ENCODE measurements at places on chromosomes 6 and 20.

DNA sequence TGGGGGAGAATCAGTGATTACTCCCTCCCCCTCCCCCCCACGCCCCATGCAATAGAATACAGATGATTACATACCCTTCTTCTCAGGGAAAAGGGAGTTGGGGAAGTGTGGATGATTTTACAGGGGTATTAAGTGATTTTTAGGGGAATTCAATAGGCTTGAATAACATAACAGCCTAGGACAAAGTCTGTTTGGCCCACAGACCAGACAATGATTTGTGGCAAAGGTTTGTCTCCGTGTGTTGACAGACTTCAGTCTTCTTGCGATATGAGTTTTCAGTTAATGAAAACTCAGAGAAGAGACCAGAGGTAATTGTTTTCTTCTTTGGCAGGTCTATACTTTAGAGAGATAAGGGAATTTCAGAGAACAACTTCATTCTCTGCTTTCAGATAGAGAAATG lies 95.3 kb downstream of the OR2B2 start:
- no peak for DNase-seq

- DNase-seq: no peak
Measured at GRCh38 chr20:1831606-1832005, 63.6 kb upstream of the SIRPA start.

GRCh38 chr6:126643352-126643751 lies 303.4 kb downstream of the CENPW start:
- no peak for DNase-seq

GRCh38 chr20:50675671-50676376 lies 15.5 kb downstream of the RIPOR3 start:
- DNase-seq: no peak

DNA sequence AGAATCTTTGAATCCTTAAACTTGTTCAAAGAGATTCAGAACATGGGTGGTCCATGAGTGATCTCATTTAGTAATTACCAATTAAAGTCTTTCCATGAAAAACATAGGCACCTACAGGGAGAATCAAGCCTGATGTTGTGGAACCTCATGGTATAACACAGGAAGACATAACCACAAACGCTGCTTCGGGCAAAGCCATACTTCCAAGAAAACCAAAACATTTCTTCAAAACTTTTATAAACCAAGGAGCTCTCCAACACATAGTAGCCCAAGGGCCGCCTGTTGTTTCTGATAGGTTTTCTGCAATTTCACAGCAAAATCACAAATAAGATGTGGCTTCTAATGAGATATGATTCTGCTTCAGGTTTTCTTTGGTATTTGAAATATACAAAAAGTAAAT lies 2.5 kb downstream of the CHD6 start:
- no peak for DNase-seq

DNA sequence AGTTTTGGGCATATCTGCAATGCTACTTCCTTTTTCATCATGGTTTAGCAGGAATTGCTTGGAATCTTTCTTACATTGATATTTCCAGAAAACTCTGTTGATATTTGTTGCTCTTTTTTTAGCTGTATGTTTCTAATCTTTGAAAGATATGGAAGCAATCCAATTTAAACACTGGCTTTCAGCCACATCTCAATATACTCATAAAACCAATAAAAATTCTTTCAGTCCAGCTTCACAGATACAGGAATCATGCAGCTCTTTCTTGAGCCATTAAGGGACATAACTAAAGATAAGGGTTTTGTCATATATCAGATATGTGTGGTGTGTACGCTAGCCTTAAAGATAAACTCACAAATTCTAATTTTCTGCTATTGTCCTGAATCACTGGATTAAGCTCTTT lies 47.4 kb downstream of the PKIB start:
- DNase-seq: no peak

- no peak for DNase-seq
Measured at GRCh38 chr20:64234291-64234791, 21.2 kb upstream of the PCMTD2 start.

DNA sequence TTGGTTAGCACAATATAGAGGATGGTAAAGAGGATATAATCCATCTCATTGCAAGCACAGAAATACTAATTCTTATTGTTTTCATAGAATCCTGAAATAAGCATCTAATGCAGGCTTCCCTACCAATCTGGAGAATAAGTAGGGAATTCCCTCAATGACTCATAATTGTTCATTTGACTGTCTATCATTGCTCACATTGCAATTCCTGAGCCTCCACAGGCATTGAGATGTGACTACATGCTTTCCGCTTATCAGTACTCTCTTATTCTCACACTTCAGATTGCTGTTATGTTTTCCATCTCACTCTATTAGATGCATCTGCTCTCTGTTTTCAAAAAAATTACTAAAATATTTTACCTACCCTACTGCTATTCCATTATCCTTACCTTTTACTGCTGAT lies 216.2 kb upstream of the PRSS16 start:
- DNase-seq: no peak

DNA sequence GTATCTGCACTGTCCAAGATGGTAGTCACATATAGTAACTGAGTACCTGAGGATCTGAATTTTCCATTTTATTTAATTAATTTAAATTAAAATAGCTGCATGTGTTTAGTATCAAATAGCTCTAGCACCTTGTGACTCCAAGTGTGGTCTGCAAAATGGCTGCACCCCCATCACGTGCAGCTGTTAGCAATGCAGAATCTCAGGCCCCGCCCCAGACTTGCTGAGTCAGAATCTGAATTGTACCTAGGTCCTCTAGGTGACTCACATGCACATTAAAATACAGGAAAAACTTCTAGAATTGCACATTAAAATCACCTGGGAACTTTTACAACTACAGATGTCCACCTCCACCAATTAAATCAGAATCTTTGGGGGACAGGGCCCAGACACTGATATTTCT lies 19.2 kb upstream of the FAM83C start:
- no peak for DNase-seq

DNA sequence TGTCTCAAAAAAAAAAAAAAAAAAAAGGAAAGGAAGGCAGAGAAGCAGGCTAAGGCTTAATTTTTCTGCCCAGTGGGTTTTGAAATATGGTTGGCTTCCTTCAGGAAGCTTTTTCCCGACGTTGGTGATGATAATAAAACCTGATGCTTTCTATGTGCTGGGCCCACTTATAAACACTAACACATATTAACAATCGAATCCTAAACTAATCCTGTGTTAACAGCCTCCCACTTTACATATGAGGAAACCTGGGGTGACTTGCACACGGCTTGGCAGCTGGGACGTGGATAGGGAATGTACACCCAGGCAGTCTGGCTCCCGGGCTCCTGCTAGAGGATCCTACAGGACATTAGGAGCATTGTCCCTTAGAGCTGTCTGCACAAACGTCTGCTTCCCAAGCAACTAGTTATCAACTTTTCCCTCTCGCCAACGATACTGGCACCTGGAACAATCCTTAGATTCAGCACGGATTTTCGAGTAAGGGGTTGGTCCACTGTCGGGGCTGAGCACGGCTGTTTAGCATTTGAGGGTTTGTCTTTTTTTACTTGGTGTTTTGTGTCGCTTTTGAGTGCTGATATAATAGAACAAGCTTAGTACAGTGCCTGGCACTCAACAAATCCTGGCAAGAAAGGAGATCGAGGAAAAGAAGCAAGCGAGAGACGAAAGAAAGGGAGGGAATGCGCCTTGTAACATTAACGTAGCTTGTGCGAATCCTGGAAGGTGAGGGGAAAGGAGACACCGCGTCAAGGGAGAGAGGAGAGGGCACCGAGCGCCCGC lies 622 bp upstream of the KIZ start:
- peak; percentile 72 for DNase-seq

GRCh38 chr6:28789553-28790083 lies 134.2 kb downstream of the TRIM27 start:
- peak; percentile 44 for DNase-seq

GRCh38 chr6:3849681-3850450 lies 693 bp downstream of the FAM50B start:
- no peak for DNase-seq

DNA sequence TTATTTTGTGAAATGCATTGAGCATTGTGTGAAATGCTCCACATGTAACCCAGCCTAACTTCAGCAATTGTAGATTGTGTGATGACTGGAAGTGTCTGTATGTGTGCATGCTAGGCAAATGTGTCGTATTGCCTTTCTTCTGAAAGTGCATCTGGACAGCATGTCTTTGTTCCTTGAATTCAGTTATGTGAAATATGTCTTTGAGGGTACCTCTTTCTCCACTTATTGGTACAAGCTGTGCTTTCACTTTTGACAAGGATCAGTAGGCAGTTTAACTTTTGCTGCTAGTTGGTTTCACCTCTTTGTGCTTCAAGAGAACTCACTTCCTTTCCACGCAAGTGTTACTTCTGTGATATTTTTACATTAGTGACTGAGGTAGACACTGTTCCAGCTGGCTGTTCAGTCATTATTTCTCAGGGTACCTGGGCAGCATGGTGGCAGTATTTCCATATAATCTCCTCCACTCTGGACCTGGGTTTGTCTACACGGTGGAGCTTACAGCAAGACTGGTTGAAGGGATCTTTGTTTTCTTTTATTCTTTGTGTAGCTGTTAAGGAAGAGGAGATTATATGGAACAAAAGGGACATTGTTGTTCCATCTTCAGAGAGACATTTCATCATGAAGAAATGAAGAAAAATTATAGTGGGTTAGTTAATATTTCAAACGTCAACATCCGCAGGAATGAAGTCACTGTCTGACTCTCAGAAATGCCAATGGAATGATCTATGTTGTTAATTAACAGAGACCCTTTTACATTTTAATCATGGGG lies 175.4 kb downstream of the UTRN start:
- DNase-seq: no peak

- DNase-seq: no peak
Measured at GRCh38 chr20:23140991-23141390, 54.9 kb upstream of the CD93 start.

DNA sequence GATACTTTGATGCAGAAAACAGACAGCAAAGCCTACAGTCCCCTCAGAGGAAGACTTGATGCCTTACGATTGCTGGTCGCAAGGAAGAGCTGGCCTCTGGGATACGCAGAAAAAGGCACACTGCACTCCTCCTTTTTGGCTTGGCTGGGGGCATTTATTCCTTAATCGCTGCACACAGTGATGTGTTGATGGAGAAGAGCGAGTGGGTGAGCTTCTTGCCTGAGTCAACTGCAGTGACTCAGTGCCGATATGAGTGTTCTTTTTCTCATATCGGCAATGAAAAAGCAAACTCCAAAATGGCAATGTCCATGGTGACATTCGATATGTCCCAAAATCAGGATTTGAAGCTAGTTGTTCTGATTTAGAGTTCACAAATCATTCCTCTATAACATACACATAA lies 794.8 kb downstream of the HACE1 start:
- no peak for DNase-seq

- no peak for DNase-seq
Measured at GRCh38 chr20:46575937-46576461, 25.5 kb upstream of the OCSTAMP start.

- peak; percentile 50 for DNase-seq
Measured at GRCh38 chr6:166707045-166707444, 80.0 kb upstream of the RPS6KA2 start.

DNA sequence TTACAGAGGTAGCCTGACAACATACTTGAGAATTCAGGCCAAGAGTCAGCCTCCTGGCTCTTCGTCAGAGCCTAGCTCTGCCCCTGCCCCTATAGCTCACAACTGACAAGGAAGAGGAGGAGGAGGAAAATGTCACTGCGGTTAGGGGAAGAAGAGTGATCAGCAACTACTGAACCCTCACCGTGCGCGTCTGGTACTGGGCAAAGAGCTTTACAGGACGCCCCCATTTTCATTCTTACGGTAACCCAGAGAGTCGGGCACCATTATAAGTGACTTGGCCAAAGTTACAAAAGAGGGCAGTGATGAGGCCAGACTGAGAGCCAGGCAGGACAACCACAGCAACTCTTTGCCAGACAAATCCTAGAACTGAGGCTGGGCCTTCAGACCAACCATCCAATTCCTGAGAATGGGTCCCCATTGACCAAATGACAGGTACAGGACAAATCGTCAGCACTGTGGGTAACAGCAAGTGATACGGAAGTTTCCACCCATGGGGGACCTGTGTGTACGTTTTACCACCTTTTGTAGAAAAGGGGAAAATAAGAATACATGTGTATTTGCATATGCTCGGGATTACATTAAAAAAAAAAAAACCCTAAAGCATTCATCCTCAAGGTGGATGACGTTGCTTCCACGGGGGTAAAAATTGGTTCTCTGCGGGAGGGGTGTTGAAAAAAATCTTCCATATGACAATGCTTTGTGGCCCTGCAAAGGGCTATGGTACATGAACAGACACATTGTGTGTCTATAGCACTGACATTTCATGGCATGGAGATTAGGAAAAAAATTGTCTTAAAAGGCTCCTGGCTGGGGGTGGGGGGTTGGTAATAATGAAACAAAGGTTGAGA lies 118.0 kb downstream of the NFATC2 start:
- no peak for DNase-seq

DNA sequence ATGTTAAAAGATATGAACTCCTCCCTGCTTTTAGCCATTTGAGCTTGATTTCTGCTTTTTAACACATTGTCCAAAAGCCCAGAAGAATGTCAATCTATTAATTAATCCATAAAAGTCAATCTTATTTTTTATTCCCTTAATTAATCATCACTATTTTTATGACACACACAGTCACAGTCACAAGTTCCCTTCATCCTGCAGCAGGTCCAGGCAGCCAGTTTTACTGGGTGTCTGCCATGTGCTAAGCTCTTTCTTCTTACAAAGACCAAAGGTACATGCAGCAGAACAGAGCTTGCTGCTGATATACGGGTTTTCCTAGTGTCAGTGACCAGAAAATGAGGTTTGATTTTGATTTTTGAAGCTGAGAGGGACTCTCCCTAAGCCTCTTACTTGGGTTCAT lies 53.3 kb upstream of the SLC22A23 start:
- no peak for DNase-seq

GRCh38 chr6:156508126-156508525 lies 269.1 kb upstream of the ARID1B start:
- DNase-seq: no peak

- peak; percentile 81 for DNase-seq
Measured at GRCh38 chr6:25629198-25629576, 22.8 kb upstream of the SCGN start.

GRCh38 chr6:99521633-99522151 lies 6.5 kb upstream of the USP45 start:
- DNase-seq: no peak

DNA sequence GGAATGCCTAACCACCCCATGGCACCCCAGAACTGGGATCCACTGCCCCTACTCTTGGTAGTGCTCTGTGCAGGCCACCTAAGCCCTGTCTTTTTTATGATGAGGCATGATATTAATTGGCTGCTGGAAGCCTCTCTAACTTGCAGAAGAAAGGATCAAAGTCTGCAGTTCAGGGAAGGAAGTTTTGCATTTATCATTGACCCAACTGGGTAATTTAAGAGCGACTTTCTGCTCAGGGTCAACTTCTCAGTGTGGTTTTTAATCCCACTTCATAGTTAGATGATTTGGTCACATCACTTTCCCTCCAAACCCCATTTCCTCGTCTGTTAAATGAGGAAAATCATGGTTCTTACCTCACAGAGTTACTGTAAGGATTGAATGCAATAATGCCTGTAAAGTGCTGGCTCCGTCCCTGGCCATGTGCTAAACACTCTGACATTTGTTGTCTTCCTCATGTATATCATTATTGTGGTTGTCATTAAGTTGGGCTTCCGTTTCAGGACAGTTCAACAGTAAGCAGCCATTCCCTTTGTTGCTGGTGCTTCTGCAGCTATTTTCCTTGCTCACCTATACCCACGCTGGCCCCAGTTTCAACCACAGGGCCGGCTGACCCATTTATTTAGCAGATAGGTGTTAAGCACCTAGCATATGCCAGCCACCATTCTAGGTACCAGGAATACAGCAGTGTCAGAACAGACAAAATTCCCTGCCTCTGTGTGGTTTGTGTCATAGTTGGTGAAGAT lies 14.2 kb downstream of the E2F3 start:
- DNase-seq: no peak

- DNase-seq: no peak
Measured at GRCh38 chr6:12068899-12069557, 56.9 kb downstream of the HIVEP1 start.

All from SHP77 treated with DMSO at 0.1 percent for 48 hours (cell line).